ENCODE measurements at places on chromosomes 6 and 20.

DNA sequence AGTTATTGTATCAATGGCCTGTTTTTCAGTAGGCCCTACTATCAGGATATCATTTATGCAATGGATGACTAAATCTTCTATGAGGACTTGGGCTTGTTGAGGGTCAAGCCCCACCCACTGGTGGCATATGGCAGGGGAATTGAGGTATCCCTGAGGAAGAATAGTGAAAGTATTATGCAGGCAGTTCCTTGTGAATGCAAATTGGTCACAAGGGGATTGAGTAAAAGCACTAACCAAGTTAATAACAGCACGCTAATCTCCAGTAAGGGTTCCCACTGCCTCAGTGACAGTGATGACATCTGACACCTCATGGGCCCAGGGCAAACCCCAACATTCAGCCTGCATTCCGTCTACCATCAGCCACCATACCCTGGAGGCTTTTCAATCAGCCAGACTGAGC lies 14.9 kb downstream of the BPIFA1 start:
- no peak for DNase-seq

- DNase-seq = no peak
Measured at GRCh38 chr6:87671555-87672029, 30.4 kb downstream of the AKIRIN2 start.

DNA sequence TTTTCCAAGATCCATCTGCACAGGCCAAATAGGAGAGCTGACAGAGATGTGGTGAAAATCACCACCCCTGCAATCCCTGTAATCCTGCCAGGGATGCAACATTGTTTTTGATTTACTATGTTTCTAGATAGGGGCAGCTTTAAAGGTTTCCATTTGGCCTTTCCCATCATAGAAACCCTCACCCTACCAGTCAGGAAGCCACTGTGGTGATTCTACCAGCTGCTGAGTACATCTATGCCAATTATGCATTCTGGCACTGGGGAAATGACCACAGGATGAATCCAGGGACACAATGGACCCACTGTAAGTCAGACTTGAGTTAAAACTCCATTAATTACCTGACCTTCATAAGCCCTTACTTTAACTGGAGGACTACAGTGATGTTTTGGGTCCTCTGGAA lies 130.4 kb downstream of the TNFRSF21 start:
- no peak for DNase-seq

DNA sequence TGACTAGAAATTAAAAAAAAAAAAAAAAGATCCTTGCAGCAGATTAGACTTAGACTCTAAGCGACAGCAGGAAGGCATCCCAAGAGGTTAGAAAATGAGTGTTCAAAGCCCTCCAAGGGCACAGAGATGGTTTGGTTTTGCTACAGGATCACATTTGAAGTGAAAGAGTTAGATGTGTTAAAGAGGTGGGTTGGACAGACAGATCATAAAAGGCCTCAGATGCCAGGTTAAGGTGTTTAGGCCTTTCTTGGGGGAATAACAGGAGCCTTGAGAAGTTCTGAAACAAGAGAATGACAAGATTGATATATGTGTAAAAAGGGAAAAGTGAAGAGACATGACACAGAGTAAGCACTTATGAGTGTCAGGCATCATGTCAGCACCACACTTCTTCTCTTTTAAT lies 107.5 kb downstream of the FYN start:
- DNase-seq = no peak

DNA sequence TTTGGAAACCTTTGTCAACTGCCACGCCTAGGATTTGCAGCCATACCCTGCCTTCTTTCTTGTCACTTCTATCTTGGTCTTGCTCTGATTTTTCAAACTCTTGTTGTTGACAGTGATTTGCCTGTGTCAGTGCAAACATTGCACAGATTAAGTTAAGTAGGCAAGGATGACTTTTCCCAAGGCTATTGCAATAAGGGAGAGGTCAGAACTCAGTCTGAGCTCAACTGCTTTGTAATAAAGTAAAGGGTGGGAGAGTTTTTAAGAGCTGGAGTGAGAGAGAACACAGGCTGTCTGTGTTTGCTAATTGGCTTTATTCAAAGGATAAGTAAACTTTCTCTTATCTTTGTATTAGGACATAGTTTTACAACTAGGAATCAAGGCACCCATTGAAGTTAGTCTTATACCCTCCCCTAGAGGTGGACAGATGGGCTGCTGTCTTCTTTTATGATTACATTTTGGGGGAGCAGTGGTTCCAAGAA lies 448.6 kb downstream of the PHF3 start:
- no peak for DNase-seq

DNA sequence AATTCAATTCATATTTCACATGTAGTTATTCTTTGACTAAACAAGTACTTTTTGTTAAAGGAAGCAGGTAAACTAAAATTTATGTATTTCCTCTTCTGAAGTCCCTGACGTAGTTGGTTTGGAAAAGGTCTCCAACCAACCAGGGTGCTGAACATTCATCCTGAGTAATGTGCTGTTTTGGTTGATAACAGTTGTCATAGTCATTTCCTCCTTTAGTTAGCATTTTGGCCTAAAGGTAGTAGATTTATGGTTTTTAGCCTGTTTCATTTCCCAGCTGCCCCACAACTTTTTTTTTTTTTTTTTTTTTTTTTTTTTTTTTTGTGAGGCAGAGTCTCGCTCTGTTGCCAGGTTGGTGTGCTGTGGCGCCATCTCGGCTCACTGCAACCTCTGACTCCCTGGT lies 382.8 kb upstream of the FLRT3 start:
- no peak for DNase-seq

DNA sequence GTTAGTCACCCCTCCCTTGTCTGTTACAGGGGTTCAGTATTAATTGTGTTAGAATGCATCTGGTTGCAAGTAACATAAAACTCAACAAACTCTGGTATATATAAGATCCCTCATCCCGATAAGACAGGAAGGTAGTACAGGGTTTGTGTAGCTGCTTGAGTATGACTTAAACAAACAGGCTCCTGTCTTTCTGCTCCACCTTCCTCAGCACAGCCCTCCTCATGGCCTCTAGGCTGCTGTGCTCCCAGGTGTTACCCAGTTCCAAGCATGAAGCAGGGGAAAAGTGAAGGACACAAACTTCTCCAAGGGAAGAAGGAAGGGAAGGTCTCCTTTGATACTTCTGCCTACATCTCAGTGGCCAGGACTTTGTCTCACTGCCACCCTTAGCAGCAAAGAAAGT lies 1.4 kb upstream of the RALGAPB start:
- no peak for DNase-seq

Data from NCI-H1436 treated with DMSO at 0.1 percent for 48 hours (cell line).